ENCODE measurements at places on chromosomes 11 and 22. TPM values are rescaled to one million over a fixed set of nuclear protein-coding genes. Genes with fewer than 3 reads are reported as not detected.

Gene C11orf42
- not detected for total RNA-seq

Gene FOSL1
- total RNA-seq: 0.58 TPM

Gene CCDC157
- total RNA-seq: 6.3 TPM

Gene OR52A1
- not detected for total RNA-seq

Gene MPZL2
- 3.0 TPM for total RNA-seq

Gene TSPAN32
- 66.9 TPM for total RNA-seq

Gene FGF3
- not detected for total RNA-seq

Gene GGT1
- total RNA-seq: 30.6 TPM

Gene KRTAP5-10
- total RNA-seq: not detected

Gene SCUBE2
- 0.82 TPM for total RNA-seq

Gene ZNF215
- total RNA-seq: 0.15 TPM

Gene PNPLA5
- not detected for total RNA-seq

Gene APOA4
- total RNA-seq: not detected

Gene TYR
- not detected for total RNA-seq

Gene ROBO3
- 10.2 TPM for total RNA-seq

Gene NXPE2
- 0.18 TPM for total RNA-seq

Gene CNTN5
- not detected for total RNA-seq

Gene OR56A1
- not detected for total RNA-seq

Gene OR51B4
- total RNA-seq: not detected

Gene HBD
- not detected for total RNA-seq

Gene ATG16L2
- 145 TPM for total RNA-seq

Gene XPNPEP3
- total RNA-seq: 19.4 TPM

Gene KCNE3
- 0.16 TPM for total RNA-seq

Gene TRIM6
- not detected for total RNA-seq

Gene TP53I11
- total RNA-seq: 27.0 TPM
